Muscle of leg (tissue), 16 donors: ENCODE measurements at places on chromosomes 12 and 14. TPM values are rescaled to one million over a fixed set of nuclear protein-coding genes. Genes with fewer than 3 reads are reported as not detected.

Gene SMAGP
- 3.4 TPM for total RNA-seq

Gene CCDC38
- total RNA-seq = 0.09 TPM

Gene DPPA3
- not detected for total RNA-seq

Gene TRPV4
- 0.13 TPM for total RNA-seq

Gene TC2N
- total RNA-seq = 7.6 TPM

Gene ZC2HC1C
- 0.53 TPM for total RNA-seq

Gene MYH6
- 0.66 TPM for total RNA-seq

Gene EML1
- total RNA-seq = 39.6 TPM

Gene TTC9
- 4.4 TPM for total RNA-seq

Gene EPYC
- 0.04 TPM for total RNA-seq

Gene LRCOL1
- total RNA-seq = 0.13 TPM

Gene LACRT
- total RNA-seq = not detected

Gene AKAP6
- total RNA-seq = 87.1 TPM

Gene ASB2
- 32.3 TPM for total RNA-seq

Gene TMEM132C
- 0.89 TPM for total RNA-seq

Gene IGFBP6
- 132 TPM for total RNA-seq

Gene IL23A
- total RNA-seq = 0.18 TPM

Gene GXYLT1
- 12.0 TPM for total RNA-seq

Gene KLRC1
- total RNA-seq = 0.22 TPM

Gene FITM1
- 170 TPM for total RNA-seq

Gene RPL10L
- total RNA-seq = not detected

Gene C12orf54
- 0.31 TPM for total RNA-seq

Gene ANKRD13A
- 48.6 TPM for total RNA-seq

Gene GPR68
- 0.35 TPM for total RNA-seq

Gene HOXC5
- total RNA-seq = 1.1 TPM

Gene SVOP
- 0.27 TPM for total RNA-seq

Gene NELL2
- 1.5 TPM for total RNA-seq

Gene CHFR
- total RNA-seq = 13.3 TPM

Gene NRXN3
- total RNA-seq = 0.49 TPM

Gene PTGER2
- 1.4 TPM for total RNA-seq
